ENCODE measurements at places on chromosomes 7 and 10. TPM values are rescaled to one million over a fixed set of nuclear protein-coding genes. Genes with fewer than 3 reads are reported as not detected.

The NPTX2 gene
- total RNA-seq = 0.53 TPM

The PRLHR gene
- not detected for total RNA-seq

The CADPS2 gene
- total RNA-seq = 22.6 TPM

The ADCYAP1R1 gene
- total RNA-seq = not detected

The CCL24 gene
- not detected for total RNA-seq

Measured in endothelial cell of umbilical vein (primary cell).